Hematopoietic multipotent progenitor cell treated with erythropoietin and hydrocortisone succinate and interleukin-3 and kit ligand, for 4 days (in vitro differentiated cells): ENCODE measurements at places on chromosomes 7 and 10.

DNA sequence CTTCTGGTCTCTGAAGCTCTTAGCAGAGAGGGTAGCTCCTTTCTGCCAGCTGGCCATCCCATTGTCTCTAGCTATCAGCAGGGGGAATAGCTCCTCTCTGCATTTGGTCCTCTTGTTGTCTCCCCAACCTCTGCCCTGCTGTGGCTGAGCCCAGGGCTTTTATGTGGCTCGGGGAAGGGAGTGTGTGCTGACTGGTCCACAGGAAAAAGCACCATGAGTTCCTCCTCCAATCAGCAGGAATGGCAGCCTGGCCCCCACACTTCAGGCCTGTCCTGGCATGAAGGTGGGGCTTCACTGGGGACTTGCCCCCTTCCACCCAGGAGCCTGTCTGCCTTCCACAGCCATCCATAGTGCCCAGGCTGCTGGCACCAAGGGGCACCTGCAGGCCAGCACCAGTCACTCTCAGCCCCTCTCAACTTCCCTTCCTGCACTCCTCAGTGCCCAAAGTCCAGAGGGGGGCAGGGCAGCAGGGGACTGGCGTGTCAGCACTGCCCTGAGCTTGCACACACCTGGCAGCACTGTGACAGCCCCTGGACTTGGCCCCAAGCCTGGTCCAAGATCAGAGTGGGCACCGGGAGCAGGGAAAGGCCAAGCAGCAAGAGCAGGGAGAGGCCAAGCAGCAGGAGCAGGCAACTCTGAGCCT, 36.2 kb downstream of the NOLC1 start:
- DNase-seq = no peak

GRCh38 chr10:30995081-30995770, 36.4 kb downstream of the ZNF438 start:
- no peak for DNase-seq

- no peak for DNase-seq
These were observed 120.9 kb upstream of the ABCB5 start for GRCh38 chr7:20494566-20494965.

DNA sequence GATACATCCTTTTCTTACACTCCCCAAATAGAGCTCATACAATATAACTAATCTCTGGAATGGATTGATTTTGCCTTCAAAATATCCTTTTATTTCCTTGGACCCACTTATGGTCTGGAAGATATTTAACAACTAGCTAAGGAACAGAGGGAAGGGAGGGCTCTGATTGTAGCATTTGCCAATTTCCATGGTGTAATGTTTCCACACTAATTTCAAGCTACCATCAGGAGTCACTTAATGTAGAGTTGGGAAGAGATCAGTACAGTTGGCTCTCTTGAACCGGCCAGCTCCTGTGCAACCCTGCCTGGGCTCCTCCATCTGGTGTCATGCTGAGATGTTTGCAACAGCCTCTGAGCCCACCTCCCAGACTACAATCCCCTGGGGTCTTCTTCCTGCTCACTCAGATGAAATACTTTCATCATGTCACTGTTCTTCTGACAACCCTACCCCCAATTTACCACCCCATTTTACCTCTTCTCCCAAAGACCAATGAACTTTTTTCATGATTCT, 8.0 kb upstream of the IL6 start:
- no peak for DNase-seq

DNA sequence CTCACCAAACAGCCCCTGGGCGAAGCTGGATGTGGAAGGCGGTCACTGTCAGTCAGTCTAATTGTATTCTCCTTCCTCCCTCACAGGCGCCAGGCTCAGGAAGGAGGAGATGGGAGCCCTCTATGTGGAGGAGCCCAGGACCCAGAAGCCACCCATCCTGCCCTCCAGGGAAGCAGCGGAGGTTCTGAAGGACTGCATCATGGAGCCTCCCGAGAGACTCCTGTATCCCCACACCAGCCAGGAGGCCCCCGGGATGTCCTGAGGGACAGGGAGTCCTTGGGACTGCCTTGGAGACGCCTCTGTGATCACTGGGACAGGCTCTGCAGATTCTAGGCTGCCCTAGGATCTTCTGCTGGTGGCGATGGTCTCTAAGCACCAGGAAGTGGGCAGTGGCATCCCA, 9.7 kb upstream of the ATP6V0E2 start:
- no peak for DNase-seq

DNA sequence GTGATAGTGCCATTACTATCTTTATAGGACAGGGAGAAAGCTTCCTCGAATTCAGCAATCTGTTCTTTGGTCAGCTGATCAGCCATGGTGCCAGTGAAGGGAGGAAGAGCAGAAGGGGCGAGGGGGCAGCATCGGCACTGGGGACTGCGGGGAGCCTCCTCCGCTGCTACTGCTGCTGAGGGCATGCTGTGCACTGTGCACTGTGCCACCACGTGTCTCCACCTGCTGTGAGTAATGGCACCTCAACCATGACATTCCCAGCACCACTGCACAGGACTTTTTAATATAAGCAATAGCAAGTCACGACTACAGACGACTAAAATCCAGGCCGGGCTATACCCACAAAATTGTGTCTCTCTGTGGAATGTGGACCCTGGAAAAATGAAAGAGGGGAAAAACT, 105.0 kb upstream of the LANCL2 start:
- no peak for DNase-seq
